ENCODE measurements at places on chromosomes 6 and 20. TPM values are rescaled to one million over a fixed set of nuclear protein-coding genes. Genes with fewer than 3 reads are reported as not detected.

GRCh38 chr6:46072866-46073265, 56.9 kb upstream of the ENPP4 start:
- DNase-seq = no peak

- no peak for DNase-seq
Measured at GRCh38 chr6:85966828-85967227, 324.1 kb upstream of the SYNCRIP start.

GRCh38 chr20:46963758-46964617, 69.3 kb downstream of the EYA2 start:
- no peak for DNase-seq

DNA sequence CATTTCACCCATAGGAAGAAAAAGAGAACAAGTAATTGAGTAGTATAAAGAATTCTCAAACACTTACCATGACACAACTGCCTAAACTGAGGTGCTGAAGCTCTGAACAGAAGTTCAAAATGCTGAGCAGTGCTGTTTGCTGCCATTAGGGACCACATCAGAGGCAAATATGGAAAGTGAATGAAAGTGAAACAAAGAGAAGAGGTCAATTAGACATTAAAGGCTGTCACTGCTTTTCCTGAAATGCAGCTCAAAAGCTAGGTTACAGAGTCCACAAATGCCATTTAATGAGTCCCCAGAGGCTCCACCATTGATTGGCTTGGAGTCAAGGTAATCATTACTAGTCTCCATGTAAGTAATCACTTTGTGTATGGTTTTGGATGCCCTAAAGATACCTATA, 46.1 kb downstream of the POU3F2 start:
- DNase-seq = no peak

DNA sequence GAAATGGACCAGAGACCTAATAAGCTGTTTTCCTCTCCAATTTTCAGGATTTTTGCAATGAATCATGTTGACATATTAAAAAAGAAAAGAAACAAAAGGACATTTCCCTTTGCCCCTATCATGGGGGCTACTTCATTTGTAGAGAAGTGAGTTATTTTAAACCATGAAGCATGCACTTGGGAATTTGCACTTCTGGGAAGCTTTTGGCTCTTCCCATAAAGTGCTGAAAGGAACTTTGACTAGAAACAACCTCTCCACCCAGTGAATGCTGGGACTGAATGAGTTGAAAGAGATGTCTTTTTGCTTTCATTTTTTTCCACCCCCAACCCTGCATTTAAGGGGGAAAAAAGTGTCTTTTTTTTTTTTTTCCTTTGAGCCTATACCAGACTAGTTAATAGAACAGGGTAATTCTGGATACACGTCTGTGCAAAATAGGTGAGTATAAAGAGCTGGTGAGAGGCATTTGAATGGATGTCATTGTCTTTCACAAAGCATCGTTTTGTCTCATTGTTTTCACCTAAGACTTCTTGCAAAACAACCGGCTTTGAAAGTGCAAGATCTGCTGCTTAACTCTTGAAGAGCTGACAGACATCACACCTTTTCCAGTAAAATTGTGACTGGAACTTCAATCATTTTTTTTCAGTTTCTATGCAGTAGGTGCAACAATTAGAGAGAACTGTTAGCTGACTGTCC, 138.7 kb upstream of the BACH2 start:
- no peak for DNase-seq

OR2H1 gene
- not detected for total RNA-seq

DNA sequence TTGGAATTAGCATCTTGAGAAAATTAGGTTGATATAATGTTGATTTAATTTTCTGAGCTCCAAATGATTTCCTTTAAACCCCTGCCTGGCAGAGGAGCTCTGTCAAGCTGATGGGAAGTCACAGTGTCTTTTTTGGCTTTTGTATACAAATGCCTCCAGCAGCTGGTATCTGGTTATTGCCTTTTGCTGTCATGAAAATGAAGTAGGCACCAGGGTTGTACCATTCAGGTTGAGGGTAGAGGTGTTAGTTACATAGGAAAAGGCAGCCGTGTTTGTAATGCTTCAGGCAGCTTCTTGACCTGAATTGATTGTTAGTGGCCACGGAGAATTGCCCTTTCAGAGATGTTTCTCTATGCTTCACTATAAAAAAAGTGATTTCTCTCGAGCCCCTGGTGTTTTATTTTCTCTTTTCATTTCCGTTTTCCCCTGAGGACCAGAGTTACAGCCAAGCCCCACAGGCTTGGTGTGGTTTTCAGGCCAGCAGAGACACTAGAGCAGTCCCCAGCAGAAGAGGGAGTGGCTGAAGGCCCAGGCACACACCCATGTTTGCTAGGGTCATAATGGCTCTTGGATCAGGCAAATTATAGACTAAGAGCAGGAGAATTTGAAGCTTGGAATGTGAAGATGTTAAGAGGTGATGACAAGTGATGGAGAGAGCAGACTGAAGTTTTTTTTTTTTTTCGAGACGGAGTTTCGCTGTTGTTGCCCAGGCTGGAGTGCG, 21.6 kb downstream of the CMTR1 start:
- DNase-seq = no peak

COMMD7 gene
- total RNA-seq = 20.9 TPM

- DNase-seq = no peak
Measured at GRCh38 chr6:31762356-31762755, at the start of gene SAPCD1. Gene SAPCD1, plus strand, starts transcription at chr6:31762656. Its CDS starts 399 bp downstream, at chr6:31763055.

SLC22A3 gene
- not detected for total RNA-seq

- no peak for DNase-seq
Measured at GRCh38 chr6:44211284-44211683, 5.4 kb upstream of the MYMX start.

DNA sequence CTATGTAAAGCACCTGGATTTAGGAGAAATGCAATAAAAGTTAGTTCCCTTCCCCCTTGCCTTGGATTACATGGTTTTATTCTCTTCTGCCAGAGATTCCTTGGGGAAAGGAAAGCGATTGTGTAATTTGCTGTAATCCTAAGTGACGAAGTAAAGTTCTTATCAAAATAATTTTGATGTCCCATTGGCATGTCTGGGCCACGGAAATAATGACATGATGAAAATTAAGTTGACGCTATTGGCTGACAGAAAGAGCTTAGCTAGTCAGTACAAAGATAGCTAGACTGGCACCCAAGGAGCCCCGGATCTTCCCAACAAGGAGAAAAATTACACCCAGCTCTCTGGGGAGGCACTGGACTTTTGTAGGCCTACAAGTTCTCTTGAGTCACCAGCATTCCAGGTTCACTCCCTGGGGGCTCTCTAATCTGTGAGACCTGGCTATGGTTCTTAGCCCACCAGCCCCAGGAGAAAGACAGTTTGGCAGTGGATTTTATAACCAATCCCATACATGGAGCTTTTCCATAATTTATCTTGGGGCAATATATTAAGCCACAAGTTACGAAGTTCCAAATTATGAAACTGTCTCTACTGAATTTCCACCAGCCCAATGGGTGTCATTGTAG, 59.9 kb downstream of the FOXA2 start:
- no peak for DNase-seq

DNA sequence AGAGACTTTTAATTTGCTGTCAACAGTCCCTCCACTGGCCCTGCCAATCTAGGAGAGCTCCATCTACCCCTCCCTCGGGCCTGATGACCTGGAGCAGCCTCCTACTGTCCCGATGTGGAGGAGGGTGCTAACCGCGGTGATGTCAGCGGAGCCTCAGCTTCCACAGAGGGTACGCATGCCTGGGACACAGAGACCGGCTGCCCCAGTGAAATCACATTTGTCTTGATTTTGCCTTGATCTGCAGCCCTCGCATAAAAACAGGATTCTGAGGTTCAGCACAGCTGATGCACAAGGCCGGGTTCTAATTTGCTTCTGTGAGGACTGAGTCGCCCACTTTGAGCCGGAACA, 77.6 kb downstream of the STK35 start:
- DNase-seq = no peak

GRCh38 chr20:43293068-43293786, 103.5 kb upstream of the PTPRT start:
- DNase-seq = no peak

DNA sequence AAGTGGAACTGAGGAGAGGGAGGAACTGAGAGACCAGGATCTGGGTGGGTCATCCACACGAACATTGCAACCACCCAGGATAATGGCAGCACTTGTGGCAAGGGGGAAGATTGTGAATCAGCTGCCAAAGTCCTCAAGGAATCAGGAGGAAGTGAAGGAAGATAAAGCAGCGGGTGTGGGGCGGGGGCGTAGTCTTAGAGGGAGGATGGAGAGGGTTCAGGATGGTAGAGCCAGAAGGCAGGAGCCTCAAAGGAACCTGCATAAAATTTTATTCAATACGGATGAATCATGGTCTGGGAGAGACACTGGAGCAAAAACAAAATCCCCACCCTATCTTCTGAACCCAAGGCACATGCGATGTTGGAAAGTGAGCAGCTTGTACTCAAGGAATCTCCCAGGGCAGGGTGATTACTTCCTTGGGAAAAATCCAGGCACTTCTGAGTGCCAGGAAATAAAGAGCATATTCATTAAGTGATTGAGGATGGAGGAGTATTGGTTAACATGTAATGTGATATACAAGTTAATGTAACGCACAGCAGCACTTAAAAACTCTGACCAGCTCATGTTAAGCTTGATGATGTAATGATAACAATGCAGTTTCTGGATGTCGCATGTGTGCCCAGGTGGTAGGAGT, 82.0 kb upstream of the B3GAT2 start:
- no peak for DNase-seq

ADTRP gene
- 33.5 TPM for total RNA-seq

DNA sequence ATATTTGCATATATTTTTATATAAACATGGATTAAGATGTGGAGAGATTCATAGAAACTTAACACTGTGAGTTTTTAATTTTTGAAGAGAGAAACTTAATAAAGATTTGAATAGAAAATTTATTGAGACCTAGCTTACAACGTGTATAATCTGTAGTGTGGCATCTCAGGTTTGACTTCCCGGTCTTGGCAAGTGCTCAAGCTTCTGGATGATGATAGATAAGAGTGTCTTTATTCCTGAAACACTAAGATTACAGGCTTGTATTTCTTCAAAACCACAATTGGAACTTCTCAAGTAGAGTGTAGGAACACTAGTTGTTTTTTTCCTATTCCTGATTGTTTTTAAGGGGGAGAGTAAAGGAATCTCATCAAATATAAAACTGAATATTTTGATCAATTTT, 64.6 kb upstream of the NOTCH4 start:
- DNase-seq = no peak

- DNase-seq = no peak
Measured at GRCh38 chr6:143594647-143595046, 83.1 kb upstream of the PHACTR2 start.

DNA sequence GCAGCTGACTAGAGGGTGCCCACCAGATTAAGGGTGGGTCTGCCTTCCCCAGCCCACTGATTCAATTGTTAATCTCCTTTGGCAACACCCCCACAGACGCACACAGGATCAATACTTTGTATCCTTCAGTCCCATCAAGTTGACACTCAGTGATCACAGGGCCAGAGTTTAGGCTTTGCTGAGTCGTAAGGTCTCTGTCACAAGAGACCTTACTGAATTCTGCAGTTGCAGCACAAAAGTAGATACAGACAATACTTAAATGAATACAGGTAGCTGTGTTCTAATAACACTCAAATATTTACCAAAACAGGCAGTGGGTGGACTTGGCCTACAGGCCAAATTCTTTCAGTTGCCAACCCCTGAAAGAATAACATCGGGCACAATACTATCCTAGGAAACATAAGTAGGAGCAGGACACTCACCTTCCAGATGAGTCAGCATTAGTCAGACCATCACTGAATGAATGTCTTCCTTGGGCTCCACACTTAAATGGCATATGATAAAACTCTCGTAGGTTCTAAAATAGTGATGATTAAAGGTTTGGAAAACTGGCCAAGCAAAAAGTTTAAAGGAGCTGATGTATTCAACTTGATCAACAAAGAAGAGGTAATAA, 190.0 kb downstream of the UBE3D start:
- no peak for DNase-seq

- DNase-seq = no peak
Measured at GRCh38 chr6:4909063-4909706, 94.7 kb downstream of the RPP40 start.

GRCh38 chr6:169930799-169931198, 179.4 kb downstream of the ERMARD start:
- no peak for DNase-seq

RSPH4A gene
- total RNA-seq = not detected

DNA sequence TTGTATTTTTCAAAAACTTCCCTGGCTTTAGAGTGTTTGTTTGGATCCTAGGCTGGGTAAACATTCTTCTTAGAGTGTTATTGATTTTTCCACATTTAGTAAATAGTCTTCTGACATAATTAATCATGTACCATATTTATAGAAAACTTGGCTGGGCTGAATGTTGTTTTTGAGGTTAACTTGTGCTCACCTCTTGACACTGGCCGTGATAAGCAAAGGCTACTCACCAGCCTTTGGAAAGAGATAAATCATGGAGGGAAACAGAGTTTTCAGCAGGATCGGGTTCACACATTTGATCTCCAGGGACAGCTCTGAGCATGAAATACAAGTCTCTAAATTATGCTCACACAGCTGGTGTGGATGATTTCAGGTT, 6.2 kb upstream of the CD93 start:
- no peak for DNase-seq

- peak; percentile 71 for DNase-seq
Measured at GRCh38 chr20:2469991-2470422, 582 bp downstream of the SNRPB start.

DNA sequence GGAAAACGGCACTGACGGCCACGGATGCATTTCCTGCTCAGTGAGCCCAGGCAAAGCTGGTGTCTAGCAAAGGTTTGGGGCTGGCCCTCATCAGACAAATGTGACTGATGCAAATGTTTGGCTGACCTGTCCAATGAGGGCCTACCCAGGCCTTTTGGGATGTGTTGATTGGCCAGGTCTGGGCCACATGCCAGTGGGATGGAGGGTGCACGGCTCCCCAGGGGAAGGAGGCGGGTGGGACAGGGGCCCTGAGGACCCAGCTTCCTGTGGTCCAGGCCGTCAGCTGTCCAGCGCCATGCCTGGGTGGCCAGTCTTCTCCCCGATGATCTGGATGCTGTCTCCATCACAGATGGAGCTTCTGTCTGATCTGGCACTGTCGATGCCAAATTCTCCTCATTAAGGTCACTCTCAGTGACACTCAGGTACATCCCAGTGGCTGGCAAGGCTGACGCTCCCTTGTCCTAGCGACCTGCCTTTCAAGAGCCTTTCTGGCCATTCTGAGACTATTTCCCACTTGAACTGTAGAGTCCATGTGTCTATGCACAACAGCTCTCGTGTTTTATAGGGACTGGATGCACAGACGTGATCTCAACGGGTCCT, 43.0 kb downstream of the NTSR1 start:
- DNase-seq = no peak

- DNase-seq = no peak
Measured at GRCh38 chr20:63303095-63303666, 10.2 kb downstream of the COL20A1 start.

- no peak for DNase-seq
Measured at GRCh38 chr6:5532941-5533340, 271.6 kb downstream of the FARS2 start.

GRCh38 chr6:152637296-152638047, at the start of gene SYNE1:
Gene SYNE1, minus strand, starts transcription at chr6:152637362. Its CDS starts 9,031 bp downstream, at chr6:152628331.
- no peak for DNase-seq

DNA sequence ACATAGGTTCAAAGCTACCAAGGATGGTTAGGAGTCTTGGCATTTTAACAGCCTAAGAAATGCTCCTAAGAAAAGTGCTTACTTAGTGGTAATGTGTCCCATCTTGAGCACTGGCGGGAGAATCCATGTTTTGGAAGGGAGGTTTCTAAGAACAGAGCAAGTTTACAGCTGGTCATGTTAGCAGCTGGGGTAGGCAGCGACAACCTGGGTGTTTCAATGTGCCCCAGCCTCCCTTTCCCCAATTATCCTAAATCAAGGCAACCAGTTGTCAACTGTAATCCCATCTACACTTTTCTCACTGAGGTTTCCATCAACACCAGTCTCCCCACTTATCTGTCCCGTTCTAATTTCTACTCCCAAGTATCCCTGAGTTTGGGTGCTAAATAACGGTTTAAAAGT, 1.6 kb upstream of the JAG1 start:
- no peak for DNase-seq

Data from activated naive CD4-positive, alpha-beta T cell treated with anti-CD3 and anti-CD28 coated beads, Interleukin-2, amount 50 U/mL, for 72 hours (primary cell).